Psoas muscle (tissue), 8 donors: ENCODE measurements at places on chromosomes 1 and 21. TPM values are rescaled to one million over a fixed set of nuclear protein-coding genes. Genes with fewer than 3 reads are reported as not detected.

Gene C1orf94
- total RNA-seq: not detected

Gene CAMK1G
- total RNA-seq: not detected

Gene ST6GALNAC5
- 0.07 TPM for total RNA-seq

Gene DIO1
- not detected for total RNA-seq

Gene LPAR3
- not detected for total RNA-seq

Gene RGS18
- 0.24 TPM for total RNA-seq

DNA sequence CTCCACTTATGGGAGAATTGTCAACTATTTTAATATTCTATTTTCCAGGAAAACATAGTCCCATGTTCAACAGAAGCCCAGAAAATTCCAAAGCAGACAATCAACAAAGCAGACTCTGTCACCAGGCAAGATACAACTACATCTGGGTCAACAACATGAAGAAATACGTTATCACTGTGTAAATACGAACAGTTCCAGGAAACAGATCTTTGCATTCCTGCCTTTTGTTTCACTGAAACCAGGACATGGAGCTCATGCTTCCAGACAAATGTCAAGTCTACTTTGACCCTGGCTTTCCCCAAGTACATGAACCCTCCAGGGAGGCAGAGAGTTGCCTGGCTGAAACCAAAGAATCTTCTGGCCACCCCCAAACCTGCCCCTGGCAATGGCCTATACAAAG, 106.7 kb downstream of the SETD4 start:
- H3K27ac ChIP-seq: no peak overlapping the region
- H3K36me3 ChIP-seq: no peaks in the 10 kb centered on the region
- no peak for DNase-seq
- H3K4me1 ChIP-seq: no peaks in the 10 kb centered on the region
- no peak overlapping the region for H3K4me3 ChIP-seq

- peaks cover 4% of the 10 kb centered on the region for H3K27me3 ChIP-seq
- no peak for DNase-seq
- no peak overlapping the region for H3K27ac ChIP-seq
- H3K36me3 ChIP-seq: no peaks in the 10 kb centered on the region
- H3K4me1 ChIP-seq: no peaks in the 10 kb centered on the region
These were observed 473.5 kb downstream of the PTPRU start for GRCh38 chr1:29709704-29710280.

DNA sequence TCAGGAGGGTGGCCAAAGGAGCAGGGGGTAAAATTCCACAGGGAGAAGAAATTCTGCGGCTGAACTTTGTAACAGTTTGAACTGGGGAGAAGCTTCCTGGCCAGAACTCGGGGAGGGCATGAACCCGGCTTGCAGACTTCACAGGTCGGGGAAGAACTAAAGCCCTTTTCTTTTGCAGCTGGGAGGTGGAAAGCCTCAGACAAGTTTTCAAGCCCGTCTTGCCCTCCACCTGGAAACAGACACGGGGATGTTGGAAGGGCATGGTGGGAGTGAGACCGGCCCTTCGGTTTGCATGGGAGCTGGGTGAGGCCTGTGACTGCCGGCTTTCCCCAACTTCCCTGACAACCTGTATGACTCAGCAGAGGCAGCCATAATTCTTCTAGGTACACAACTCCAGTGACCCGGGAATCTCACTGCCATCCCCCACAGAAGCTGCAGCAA, 11.3 kb downstream of the THEM4 start:
- no peak overlapping the region for H3K4me3 ChIP-seq
- H3K27ac ChIP-seq: no peak overlapping the region
- H3K27me3 ChIP-seq: no peaks in the 10 kb centered on the region
- H3K4me1 ChIP-seq: no peaks in the 10 kb centered on the region

- DNase-seq: no peak
- no peak overlapping the region for H3K4me3 ChIP-seq
- no peaks in the 10 kb centered on the region for H3K27me3 ChIP-seq
- peaks cover 5% of the 10 kb centered on the region for H3K4me1 ChIP-seq
These were observed 498.9 kb downstream of the TTLL7 start for GRCh38 chr1:83499998-83500397.

- H3K27me3 ChIP-seq: no peaks in the 10 kb centered on the region
- no peaks in the 10 kb centered on the region for H3K4me1 ChIP-seq
- H3K4me3 ChIP-seq: no peak overlapping the region
These were observed 46.6 kb upstream of the SCAF4 start for GRCh38 chr21:31778546-31778945.

- no peak for DNase-seq
- no peaks in the 10 kb centered on the region for H3K4me1 ChIP-seq
- H3K27ac ChIP-seq: no peak overlapping the region
- H3K27me3 ChIP-seq: no peaks in the 10 kb centered on the region
These were observed 39.1 kb upstream of the PRSS38 start for GRCh38 chr1:227776331-227776771.
